ENCODE measurements at places on chromosomes 4 and X.

GRCh38 chrX:39850630-39851152 is 247.1 kb downstream of the BCOR start:
- no peak for DNase-seq

DNA sequence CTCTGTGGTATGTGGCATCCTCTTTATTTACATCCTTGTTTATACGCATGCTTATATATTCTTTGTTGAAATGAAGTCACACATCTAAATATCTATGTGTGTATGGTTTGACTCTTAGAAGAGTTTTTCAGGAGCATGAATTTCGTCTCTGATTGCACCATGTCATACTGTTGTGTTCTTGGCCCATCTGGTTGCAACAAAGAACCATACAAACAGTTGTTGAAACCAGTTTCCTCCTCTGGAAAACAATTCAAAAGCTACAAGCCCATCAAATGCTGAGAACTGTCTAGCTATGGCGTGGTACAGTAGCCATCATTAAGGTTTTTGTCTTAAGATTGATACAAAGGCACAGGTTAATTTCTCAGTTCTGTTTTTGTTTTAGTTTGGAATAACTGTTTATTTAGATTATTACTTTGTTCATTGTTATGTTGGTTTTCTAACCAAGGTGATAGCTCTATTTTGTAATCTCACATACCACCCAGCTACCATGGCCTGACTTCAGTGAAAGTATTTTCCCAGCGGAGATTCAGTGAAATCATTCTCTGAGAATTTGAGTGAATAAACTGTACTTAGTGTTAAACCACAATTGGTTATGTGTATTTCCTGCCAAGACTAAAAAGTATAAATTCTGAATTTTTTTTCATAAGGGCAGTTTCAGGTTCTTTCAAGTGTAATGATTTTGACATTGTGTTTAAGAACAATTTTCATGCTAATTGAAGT is 91.0 kb downstream of the ARHGAP24 start:
- no peak for DNase-seq

- no peak for DNase-seq
Measured at GRCh38 chr4:25723409-25723808, 67.8 kb downstream of the SLC34A2 start.

DNA sequence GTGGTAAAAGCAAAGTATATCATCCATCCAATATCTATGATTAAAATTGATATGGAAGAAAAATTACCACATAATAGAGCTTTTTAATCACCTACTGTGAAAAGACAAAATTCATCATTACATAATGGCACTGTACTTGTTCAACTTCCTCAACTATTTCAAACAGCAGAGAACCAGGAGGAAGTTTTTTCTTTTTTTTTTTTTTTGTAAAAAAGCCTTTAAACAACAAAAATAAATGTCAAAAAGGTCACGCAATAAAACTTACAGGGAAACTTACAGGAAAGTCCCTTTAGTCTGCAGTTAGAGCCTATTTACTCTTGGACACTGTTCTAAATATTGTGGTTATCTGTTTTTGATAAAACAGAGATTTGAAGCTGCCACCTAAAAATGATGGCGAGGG is 4.8 kb downstream of the PDGFC start:
- DNase-seq, result no peak
